Right renal pelvis (tissue), 4 donors: ENCODE measurements at places on chromosomes 4 and X.

DNA sequence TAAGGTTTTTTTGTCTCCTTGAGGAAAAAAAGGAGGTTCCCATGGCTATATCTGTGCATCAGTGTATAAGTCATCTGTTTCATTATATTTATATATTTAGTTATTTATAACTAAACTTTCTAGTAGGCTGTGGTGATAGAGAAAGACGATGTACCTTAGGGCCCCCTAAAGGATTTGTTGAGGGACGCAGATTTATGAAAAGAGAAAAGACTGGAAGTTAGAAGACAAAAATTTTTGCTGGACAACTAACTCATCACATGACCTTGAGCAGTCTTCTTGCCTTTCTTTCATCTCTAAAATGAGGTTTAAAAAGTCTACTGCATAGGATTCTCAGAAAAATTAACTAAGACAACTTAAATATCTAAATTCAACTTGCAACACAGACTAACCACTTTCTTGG, 6.1 kb downstream of the GASK1B start:
- no peak for DNase-seq

DNA sequence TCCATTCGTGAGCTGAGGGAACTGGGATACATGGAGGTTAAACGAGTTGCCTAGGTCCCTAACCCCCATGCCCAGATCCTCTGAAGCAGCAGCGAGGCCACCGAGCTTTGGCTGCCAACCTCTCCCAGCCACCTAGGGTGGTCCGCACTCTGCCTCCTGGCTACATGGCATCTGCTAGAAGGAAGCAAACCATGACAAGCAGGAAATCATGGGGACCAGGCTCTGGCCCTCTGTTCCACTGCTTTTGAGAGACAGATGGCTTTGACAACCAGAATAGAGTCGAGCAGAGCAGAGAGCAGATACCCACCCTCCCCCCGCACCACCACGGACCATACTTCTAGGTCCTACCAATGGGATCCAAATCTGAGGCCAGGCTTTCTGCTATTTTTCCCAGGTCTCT, 37.5 kb upstream of the NKRF start:
- no peak for DNase-seq

GRCh38 chr4:81982846-81983540, 390.8 kb downstream of the HNRNPD start:
- DNase-seq, result no peak

DNA sequence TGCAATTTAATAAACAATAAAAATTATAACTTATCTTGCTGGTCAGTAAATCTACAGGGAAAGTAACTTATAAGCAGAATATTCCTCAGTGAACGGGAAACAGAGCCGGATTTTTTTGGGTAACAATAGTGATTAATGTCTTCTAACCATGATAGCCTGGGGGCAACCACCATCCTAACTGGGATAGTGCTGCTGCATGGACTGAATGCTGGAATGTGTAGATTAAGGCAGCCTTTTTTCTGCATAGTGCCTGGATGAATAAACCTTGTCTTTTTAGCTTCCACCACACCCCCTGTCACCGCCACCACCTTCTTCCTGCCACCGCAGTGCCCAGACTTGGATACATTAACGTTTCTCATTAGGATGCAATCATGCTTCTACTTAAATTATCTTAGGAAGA, 83.6 kb upstream of the LNX1 start:
- DNase-seq, result no peak

- no peak for DNase-seq
These were observed at the start of gene CITED1 for GRCh38 chrX:72305286-72306084. CITED1 (minus strand) TSS chrX:72305914; CDS start chrX:72302869, 3,045 bp downstream.
